ENCODE measurements at places on chromosomes 1 and 21. TPM values are rescaled to one million over a fixed set of nuclear protein-coding genes. Genes with fewer than 3 reads are reported as not detected.

DNA sequence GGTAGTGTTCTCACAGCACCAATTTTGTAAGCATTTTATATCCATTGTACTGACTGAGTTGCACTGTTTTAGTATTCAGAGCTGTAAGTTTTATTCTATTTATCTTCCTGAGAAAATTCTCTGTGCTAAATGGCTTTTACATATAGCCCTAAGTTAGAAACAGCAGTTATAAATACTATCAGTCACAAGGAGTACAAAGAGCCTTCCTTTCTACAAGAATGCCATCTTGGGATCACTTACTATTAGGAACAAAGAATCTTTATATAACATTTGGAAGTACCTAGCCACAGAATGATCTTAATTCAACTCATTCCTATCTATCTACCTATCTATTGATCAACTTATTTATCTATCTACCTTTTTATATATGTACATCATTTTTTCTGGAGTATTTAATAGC is 423.9 kb upstream of the RGS18 start:
- no peak for DNase-seq

DNA sequence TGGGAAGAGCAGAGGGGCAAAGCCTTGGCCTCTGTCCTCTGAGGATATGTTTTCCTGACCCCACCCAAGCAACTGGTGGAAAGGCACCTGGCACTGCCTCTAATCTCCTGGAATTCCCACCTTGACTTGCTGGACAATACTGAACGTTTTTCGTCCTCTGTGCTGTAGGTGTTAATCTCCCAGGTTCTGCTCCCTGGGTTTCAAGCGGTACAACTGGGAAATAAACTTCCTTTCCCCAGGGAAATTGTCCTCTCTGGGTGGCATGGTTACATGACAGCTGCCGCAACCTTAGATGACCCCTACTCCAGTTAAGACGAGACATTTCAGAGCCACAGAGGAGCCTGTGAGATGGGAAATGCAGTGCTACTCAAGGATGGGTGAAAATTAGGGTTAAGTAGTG is 57.3 kb upstream of the BCAR3 start:
- no peak for DNase-seq

- DNase-seq: no peak
These were observed 251.8 kb downstream of the CRB1 start for GRCh38 chr1:197519741-197520334.

- no peak for DNase-seq
These were observed 23.0 kb downstream of the LRRC8B start for GRCh38 chr1:89547563-89548116.

DNA sequence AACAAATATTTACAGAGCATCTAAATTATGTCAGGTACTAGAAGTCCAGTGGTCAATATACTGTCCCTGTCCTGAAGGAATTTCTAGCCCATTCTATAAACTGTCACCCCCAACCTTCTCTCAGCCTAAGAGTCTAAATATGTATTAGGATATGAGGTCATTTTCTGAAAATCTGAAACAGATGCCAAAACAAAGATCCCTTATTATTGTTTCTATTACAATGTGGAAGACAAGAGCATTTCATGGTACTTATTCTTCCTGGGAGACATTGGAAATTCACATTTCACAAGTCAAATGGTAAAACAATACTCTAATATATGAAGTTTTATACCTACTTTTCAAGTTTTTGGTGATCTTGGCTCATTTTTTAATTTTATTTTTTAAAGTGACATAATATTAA is 2.6 kb downstream of the CLCA1 start:
- DNase-seq: peak; percentile 16

DNA sequence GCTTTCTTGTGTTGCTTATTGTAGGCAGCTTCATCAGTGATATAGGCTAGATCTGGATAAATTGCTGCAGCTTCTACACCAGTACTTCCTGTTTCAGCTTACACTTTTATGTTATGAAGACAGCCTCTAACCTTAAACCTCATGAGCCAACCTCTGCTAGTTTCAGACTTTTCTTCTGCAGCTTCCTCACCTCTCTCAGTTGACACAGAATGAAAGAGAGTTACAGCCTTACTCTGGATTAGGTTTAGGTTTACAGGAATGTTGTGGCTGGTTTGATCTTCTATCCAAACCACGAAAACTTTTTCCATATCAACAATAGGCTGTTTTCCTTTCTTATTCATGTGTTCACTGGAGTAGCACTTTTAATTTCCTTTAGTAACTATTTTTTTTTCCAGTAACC is 76.9 kb upstream of the RNPC3 start:
- no peak for DNase-seq

- DNase-seq: no peak
These were observed 187.5 kb downstream of the HHAT start for GRCh38 chr1:210516092-210516656.

The COL16A1 gene
- 257 TPM for total RNA-seq

The IFI44L gene
- 3.0 TPM for total RNA-seq

The DLGAP3 gene
- total RNA-seq: under 0.01 TPM

The XKR8 gene
- total RNA-seq: 1.9 TPM

The VTCN1 gene
- total RNA-seq: 6.5 TPM

Data from skin of body (tissue), 3 donors.